ENCODE measurements at places on chromosomes 1 and 21.

DNA sequence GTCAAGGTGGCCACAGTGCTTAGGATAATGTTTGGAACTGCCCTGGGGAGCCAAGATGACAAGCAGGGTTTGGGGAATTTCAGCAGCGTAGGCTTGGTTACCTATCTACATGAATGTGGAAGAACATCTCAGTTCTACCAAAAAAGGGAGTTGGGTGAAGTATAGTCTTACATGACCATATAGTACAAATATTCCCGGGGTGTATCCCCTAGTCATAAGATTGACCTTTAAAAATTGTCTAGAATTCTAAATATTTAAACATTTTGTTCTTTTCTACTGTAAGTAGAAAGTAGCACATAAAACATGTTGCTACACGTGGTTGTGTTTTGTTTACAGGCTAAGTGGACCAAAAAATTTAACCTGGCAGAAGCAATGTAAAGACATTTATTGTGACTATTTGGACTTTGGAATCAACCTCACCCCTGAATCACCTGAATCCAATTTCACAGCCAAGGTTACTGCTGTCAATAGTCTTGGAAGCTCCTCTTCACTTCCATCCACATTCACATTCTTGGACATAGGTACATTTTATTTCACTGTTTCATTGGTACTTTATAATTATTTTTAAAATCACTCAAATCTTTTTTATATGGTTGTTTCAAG is 20.3 kb downstream of the IL12RB2 start:
- DNase-seq = no peak

DNA sequence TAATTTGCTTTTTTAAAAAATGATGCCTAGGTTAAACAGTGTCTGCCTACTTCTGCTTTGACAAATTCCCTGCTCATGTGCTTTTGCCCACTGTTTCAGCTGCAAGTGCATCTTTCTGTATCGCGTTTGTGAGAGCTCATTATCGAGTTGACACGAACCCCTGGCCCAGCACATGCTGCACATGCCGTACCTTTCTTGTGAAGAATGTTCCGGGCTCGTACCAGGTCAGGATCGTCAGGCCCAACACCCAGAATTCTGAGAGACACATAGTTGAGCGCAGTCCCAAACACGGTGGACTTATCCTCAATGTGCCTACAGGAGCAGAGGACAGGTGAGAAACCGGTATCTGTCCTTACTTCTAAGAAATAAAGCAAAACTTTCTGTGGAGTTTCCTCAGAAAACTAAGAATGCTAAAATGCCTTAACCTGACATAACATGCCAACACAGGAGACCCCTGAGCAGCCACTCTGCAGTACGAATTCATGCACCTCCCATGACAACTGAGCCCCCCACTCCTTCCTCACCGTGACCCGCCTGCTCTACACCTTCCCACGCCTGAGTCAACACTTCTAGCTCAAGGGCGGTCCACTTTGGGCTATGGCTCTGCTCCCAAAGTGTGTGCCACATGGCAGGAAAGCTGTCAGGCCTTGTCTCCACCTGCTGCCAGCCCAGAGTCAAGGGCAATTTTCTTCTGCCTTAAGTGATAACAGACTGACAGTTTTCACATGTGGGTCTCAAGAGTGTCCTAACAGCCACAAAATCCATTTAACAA is 6.7 kb downstream of the LSS start:
- no peak for DNase-seq

GRCh38 chr1:11342621-11343032 is 69.6 kb downstream of the UBIAD1 start:
- no peak for DNase-seq

DNA sequence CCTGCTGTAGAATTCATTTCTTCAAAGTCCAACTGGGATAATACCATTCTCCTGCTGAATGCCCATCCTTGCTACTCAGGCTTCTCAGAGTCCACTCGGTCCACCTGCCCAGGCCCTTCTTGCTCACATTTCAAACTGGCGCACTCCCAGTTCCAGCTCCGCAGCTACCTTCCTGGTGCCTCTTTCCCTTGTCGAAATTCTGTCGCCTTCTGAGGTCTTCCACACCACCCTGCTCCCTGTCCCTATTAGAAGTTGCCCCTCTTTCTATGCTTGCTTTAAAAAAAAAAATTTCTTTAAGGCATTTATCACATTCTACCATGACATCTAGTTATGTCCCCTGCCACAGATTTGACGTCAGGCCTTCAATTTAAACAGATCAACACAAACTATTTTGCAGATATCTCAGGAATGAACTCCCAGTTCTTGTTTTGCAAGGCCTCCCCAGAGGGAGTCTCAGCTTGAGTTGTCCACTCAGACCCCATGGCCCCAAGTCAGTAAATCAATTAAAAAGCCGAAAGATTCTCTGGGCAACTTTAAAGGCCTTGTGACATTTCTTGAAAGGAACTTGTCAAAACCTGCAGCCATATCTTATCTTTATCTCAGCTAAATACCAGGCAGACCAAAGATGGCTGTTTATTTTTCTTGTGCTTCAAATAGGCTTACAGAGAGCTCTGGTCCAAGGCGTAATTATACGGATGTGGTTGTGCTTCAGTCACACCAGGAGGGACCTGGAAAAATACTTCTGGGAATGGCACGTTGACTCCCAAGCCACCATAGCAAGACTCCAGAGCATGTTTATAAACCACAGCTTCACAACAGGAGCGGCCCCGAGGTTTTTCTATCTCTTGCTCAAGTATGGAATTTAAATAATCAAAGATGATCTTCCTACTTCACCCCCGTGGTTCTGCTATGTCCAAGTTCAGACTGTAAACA is 2.2 kb downstream of the FAM89A start:
- no peak for DNase-seq

- no peak for DNase-seq
Observed at GRCh38 chr21:41803316-41803715, 36.5 kb upstream of the RIPK4 start.

GRCh38 chr1:8166406-8166805 is 140.3 kb upstream of the ERRFI1 start:
- DNase-seq = no peak

- peak; percentile 52 for DNase-seq
Observed at GRCh38 chr1:242623119-242623518, 98.6 kb upstream of the PLD5 start.

- DNase-seq = peak; percentile 46
Observed at GRCh38 chr1:97906567-97907241, 14.1 kb downstream of the DPYD start.

- DNase-seq = no peak
Observed at GRCh38 chr1:28123461-28123961, 35.1 kb upstream of the EYA3 start.

DNA sequence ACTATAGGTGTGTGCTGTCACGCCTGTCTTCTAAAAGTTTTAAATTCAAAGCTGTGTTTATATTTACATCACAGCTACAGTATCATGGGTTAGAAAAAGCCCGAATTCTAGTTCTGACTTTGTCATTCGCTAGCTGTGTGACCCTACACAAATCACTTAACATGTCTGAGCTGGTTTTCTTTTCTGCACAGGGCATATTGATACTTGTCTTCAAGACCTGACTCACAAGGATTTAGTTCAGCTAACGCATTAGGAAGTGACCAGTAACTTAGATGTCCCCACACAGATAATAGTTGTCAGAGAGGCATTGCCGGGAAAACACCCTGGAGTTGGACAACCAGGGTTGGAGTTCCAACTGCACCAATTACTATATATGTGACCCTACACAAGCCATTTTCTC is 25.9 kb downstream of the GIPC2 start:
- DNase-seq = no peak

DNA sequence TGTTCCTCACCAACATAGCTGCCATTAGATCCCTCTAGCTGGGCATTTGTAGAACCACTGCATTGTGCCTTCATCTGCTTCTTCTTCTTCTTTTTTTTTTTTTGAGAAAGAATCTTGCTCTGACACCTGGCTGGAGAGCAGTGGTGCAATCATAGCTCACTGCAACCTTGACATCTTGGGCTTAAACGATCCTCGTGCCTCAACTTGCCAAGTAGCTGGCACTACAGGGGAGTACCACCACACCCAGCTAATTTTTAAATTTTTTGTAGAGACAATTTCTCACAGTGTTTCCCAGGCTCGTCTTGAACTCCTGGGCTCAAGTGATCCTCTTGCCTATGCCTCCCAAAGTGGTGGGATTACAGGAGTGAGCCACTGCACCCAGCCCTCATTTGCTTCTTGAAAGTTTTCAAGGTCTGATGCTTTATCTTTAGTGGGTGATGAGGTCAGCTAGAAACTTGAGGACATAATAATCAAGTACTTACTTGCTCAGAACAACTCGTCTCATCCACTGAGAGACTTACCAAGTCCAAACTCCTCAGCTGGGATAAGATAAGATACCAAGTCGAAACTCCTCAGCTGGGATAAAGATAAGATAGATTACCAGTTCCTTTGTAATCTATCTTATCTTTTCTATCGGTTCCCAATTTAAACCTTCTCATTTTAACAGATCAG is 71.5 kb downstream of the MACF1 start:
- no peak for DNase-seq

DNA sequence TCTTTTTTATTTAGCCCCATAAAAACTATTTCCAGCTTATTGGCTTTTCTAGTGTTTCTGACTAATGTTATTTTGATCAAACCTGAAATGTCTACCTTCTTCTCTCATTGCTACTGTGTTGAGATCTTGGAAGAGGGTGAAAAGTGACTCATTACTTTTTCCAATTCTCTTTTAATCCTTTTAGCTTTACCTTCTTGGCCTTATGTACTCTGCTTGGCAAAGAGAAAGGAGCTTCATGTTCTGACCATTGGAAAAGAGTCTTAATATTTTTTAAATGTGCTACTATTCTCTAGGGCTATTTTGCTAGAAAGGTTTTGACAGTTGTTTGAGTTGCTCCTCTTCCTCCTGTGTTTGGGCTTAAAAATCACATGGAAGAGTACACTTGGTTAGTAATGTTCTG is 97.8 kb upstream of the CHODL start:
- DNase-seq = no peak

- DNase-seq = no peak
Observed at GRCh38 chr1:223106856-223107255, 36.2 kb downstream of the TLR5 start.

DNA sequence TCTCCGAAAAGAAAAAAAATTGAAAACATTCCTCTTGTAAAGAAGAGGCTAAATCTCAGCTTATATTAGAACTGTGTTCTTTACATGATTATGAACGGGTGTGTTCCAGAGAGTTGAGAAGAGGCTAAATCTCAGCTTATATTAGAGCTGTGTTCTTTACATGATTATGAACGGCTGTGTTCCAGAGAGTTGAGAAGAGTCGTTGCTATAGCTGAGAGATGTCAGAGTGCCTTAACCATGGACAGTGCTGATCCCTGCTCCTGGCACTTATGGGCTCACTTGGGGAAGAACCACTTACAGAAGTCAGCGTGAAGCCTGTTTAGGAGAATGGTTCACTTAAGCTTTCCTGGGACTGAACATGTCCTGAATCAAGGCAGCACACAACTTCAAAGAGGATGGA is 35.0 kb downstream of the SLC35F3 start:
- DNase-seq = no peak

- DNase-seq = no peak
Observed at GRCh38 chr1:231322880-231323530, 14.6 kb downstream of the EXOC8 start.

GRCh38 chr21:44013380-44014088 is 1.4 kb downstream of the TRAPPC10 start:
- no peak for DNase-seq

GRCh38 chr1:66980745-66981367 is 56.1 kb downstream of the MIER1 start:
- no peak for DNase-seq

- no peak for DNase-seq
Observed at GRCh38 chr1:229195246-229195645, 75.7 kb upstream of the RAB4A start.

GRCh38 chr1:166079276-166079675 is 87.5 kb downstream of the FAM78B start:
- DNase-seq = no peak

DNA sequence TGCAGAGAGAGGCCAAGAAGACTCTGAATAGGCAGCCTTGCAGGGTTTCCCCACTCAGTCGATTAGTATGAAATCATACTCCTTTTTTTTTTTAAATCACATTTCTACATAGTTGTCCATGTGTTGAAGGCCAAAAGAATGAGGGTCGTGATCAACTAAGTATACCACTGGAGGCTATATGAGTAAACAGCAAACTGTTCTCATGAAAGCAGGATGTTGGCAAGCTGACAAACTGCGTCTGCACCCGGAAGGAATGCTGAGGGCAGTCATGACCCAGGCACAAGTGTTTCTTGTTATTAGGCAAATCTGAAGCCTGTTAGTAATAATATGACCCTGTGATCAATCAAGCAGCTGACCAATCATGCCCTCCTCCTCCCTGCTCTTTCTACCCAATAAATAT is 213.2 kb downstream of the USH2A start:
- DNase-seq = peak; percentile 91

DNA sequence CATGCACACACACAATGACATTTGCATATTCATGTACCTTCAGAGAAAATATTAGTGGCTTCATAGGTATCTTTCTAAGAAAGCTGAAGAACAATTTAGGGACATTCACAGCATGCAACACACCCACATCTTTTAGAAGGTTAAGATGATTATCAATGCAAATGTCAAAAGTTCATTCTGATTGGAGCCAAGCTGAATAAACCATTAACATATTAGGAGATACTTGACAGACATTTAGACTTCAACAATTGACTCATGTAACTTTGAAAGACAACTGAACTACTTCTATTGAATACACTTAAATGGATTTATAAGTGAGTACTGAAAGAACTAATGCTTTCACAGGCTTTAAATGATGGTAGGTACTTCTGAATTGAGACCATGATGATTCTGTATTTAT is 111.1 kb downstream of the LHX8 start:
- DNase-seq = no peak
